ENCODE measurements at places on chromosomes 6 and 20. TPM values are rescaled to one million over a fixed set of nuclear protein-coding genes. Genes with fewer than 3 reads are reported as not detected.

GRCh38 chr6:39980839-39981580 is 46.7 kb upstream of the MOCS1 start:
- H3K4me1 ChIP-seq = no peaks in the 10 kb centered on the region
- no peak overlapping the region for H3K4me3 ChIP-seq
- no peak for DNase-seq
- no peaks in the 10 kb centered on the region for H3K27me3 ChIP-seq
- no peak overlapping the region for H3K27ac ChIP-seq

DNA sequence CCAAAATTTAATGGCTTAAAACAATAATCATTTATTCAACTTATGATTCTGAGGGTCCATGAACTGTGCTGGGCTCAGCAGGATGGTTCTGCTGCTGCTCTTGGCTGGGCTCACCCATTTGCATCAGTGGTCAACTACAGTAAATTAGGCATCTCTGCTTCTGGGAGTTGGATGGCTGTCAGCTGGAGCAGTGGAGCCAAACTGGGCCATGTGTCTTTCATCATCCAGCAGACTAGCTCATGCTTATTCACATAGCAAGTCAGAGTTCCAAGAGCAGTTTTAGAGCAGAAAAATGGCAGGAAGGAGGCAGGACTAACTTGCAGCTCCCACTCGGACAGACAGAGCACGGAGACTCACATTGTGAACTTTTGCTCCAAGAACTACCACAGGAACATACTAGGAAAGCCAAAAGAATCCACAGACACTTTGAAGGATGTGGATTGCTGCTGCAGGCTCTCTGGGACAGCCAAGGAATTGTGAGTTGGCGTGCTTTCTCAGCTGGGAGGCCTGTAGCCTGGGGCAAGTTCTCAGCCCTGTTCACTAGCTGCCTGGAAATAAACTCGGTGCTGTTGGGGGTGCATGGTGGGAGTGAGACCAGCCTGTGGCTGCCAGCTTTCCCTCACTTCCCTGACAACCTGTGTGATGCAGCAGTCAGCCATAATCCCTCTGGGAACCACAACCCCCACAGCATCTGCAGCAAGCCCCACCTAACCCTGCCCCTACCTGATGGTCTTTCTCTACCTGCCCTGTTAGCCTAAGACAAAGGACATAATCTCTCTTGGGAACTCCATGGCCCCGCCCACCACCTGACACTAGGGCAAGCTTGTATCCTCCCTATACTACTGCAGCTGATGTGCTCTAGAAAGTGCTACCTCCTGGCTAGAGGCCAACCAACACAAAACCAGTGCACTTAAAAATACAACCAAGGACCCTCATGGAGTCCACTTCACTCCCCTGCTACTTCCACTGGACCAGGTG is 129.0 kb downstream of the JPH2 start:
- H3K27ac ChIP-seq = no peak overlapping the region
- no peak overlapping the region for H3K4me3 ChIP-seq
- no peaks in the 10 kb centered on the region for H3K27me3 ChIP-seq
- no peak for DNase-seq

Gene SH3BGRL2
- 4.7 TPM for total RNA-seq

DNA sequence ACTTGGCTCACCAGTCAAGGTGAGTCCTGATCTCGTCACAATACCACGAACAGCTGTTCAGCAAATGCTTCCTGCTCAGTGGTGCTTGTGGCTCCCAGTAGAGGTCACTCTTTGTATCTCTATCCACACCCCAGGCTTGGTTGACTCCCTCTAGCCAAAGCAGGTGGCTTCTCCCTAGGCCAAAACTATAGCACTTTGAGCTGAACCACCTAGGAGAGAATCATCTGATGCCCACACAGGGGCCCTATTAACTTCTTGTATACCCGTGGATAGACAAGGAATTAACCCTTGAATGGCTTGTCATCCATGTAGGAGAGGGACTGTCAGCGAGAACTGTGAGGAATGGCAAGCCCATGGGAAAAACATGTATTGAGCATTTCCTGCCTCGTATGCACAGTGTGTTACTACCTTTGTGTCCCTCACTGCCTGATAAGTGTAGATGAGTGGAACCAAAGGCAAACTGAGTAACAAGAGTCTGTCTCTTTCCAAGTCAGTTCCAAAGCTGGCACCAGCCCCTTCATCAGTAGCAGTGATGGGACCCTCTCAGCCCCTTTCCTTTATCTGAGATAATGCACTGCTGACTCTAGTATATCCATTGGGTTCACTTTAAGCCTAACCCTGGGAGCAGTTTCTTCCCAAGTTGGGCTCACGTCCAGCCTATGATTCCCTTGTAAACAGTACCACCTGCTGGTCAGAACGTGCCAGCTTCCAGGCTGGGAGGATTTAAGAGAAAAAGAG is 42.5 kb downstream of the EIF2S2 start:
- no peak overlapping the region for H3K27ac ChIP-seq
- DNase-seq = peak; percentile 40
- no peak overlapping the region for H3K4me3 ChIP-seq
